ENCODE measurements at places on chromosomes 3 and 15.

DNA sequence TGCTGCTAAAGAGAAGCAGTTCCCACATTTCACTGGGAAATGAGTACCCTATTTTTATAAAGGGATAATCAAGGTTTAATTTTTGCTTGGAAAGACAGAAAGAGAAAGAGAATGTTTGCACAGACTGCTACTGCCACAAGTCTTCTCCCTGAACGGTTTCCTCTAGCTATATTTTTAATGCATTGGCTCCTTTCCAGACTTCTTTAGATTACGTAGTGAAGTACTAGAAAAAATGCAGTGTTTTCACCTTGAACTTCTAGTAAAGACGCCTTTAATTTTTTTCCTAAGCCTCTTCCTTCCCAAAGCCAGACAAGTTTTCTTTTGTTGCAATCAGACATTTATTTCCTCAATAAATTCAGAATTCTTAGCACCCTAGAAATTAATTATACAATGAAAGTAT, 248.3 kb upstream of the CCDC54 start:
- DNase-seq: no peak

DNA sequence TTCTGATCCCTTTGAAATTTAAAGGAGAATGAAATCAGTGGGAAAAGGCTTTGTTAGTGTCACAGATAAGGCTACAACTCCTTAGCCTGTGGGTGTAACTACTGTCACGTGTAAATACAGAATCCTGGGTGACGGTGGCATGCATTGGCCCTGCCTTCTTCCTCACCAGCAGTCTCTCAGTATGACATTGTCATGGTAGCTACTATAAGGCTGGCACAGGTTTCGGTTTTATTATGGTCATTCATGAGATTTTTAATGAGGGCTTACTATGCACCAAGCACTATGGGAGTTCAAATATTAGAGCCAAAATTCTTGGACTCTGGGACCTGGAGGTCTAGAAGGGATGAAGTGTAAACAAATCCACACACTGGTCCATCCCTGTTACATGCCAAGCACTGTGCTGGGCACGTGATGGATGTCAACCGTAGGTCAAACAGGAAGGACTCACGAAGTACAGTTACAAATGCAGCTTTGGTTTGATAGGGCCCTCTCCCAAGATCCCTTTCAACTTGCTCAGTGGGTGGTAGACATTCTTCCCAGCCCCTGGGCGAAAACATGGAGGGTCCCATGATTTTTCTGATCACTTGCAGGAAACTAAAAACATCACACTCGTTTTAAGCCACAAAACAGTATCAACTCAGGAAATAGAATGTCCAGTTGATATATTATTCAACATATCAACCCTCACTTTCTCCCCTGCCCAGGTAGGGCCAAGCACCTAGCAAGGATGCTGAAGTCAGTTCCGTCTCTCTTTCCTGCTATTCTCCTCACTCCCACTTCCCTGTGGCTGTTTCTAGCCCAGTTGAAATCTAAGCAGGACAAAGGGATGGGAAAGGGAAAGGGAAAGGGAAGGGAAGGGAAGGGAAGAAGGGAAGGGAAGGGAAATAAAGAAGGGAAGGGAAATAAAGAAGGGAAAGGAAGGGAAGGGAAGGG, 25.3 kb downstream of the BFSP2 start:
- DNase-seq: no peak

DNA sequence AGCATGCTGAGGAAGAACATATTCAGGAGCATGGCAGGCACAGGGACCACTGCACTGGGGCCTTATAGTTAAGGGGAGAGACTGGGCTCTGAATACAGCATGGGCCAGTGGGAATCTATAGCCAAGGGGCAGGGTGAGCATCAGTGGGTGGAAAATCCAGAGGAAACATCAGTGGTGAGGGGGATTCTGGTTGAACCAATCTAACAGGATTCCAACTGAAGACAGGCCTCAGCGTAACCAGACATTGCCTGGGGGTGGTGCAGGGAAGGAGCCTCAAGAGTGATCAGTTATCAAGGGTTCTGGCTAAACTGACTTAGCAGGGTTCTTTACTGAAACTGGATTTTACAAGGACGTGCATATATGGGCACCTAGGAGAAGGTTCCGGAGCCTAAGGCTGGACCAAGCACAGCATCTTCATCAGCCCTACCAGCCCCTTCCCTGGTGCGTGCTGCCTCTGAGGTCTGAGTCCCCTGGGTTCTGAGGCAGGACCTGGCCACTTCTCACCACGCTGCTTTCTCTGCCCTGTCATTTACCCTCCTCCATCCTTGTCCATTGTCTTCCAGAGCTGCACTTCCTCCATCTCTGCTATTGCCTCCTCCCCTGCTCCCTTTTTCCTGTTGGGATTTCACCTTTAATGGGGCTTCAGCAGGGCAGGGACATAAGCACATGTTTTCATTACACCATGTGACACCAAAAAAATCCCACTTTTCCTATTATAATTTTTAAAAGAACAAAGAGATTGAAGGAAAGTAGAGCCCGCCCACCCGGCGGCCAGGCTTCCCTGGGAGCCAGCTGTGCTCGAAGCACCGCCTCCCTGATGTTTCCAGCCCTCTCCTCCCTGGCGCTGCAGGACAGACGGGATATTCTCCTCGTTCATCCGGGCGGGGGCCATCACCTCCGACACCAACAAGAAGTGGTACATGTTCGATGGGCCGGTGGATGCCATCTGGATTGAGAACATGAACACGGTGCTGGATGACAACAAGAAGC, 52.1 kb downstream of the DNAH1 start:
- DNase-seq: no peak

DNA sequence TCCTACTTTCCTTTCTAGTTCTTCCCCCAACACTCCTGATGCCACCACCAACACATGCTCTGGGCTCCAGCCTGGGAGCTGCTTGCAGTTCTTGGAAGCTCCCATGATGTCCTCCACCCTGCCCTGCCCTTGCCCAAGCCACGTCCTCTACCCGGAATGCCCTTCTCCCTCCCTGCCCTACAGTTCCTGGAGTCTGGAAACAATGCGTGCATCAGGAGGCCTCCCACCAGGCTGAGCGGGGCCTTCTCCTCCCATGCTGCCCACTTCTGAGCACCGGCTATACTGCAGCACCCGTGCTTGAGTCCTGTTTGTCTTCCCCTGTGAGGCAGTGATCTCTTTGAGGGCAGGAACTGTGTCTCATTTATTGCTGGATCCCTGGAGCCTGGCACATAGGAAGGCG, 44.6 kb downstream of the DGKG start:
- no peak for DNase-seq

- no peak for DNase-seq
Measured at GRCh38 chr15:88898736-88899135, 3.4 kb upstream of the HAPLN3 start.

- DNase-seq: no peak
Measured at GRCh38 chr3:73784686-73785392, 160.1 kb upstream of the PDZRN3 start.

- DNase-seq: no peak
Measured at GRCh38 chr3:138113326-138113725, 2.1 kb downstream of the DZIP1L start.

- no peak for DNase-seq
Measured at GRCh38 chr3:120153294-120153693, 59.0 kb upstream of the GSK3B start.

- DNase-seq: no peak
Measured at GRCh38 chr3:150293401-150294001, 114.6 kb upstream of the TSC22D2 start.

GRCh38 chr3:148643389-148643840, 54.3 kb upstream of the AGTR1 start:
- DNase-seq: no peak

DNA sequence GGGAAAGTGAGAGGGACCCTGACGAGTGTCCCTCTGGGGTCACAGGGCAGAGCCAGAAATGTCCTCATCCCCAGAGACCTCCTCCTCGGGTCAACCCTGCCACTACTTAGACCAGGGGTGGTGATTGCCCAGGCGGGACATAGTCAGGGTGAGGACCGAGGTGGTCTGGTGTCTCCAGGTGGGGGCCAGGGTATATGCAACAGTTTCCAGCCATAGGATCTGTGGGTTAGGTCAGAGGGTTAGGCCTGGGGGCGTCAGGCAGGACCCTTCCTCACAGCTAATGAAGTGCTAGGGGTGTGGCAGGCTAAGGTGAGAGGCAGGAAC, 22.3 kb upstream of the FBLN2 start:
- no peak for DNase-seq

GRCh38 chr15:91150502-91151160, 50.6 kb downstream of the SV2B start:
- no peak for DNase-seq

DNA sequence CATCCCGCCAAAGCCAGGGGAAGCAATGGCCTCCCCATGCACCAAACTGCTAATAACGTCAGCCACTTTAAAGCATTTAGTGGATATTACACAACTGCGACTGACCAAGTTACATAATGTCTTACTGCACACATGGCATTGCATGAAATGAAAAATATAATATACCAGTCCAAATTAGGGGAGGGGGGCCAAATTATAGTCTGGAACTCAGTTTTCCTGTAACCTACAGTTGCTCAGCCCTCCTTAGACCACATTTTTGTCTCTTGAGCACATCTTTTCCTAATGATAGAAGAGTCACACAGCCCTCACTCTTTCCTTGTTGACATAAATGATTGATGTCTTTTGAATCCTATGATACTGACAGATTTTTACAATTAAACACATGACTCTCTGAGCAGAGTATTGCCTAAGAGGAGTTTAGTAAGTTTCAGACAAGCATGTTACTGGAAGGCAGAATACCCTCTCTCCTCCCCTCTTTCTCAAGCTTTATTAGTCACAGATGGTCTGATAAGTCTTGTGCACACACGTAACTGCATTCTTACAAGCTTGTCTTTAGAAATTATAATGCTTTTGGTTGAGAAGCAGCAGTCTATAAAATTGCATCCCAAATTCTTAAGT, 1.1 kb upstream of the PLD1 start:
- DNase-seq: no peak

DNA sequence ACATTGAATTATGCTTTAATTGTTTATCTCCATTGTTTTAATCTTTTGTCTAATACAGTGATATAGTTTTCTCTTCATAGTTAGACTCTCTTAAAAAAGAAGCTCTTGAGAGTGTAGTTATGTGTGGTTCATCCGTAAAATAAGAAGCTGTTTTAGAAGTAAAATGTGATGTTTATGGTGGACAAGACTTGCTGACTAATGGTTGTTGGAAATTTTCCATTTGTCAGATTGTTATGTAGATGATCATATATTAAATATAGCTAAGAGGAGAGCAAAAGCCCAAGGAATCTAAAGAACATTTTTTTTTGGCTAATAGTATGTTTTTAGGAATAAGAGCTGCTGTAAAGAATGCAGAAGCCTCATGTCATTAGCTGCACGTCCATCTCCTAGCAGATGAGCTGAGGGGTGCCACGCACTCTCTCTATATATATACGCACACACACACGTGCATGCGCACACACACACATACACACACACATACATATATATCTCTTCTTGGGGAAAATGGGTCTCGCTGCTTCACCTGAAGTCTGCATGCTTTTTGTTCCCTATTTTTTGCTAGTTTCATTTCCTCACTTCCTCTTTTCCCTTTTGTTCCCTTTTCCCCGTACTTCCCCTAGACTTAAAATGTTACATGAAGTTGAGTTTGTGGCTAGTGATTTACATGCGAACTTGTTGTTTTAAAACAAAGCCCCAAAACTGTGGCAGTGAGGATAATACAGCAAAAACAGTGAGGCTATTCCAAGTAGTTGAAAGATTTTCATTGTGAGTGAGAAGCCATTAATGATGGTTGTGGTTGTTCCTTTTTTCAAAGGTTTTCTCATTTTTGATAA, 107.8 kb downstream of the MBNL1 start:
- DNase-seq: no peak

GRCh38 chr3:52088445-52089367, 32.3 kb upstream of the DUSP7 start:
- DNase-seq: no peak

DNA sequence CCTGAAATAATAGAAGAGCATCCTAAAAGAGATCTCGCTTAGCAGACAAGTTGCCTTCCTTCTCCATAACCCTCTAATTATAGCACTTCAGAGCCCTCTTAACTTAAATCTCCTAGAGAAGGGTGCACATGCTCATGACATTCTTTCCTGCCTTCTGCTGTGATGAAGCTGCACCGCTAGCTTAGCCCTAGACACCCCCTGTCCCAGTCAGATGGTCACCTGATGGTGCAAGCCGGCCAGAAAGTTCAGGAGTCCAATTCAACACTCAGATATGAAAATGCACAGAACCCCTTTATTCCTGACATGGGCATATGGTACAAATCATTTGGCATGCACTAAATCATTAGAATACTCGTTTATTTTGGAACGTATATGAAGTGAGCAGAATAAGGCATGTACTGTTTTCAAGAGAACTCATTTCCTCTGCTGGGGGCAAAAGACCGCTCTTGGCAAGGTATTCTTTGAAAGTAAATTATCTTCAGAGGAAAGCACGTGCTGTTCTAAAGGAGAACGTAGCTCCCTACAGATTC, 420.4 kb upstream of the PROK2 start:
- DNase-seq: no peak

GRCh38 chr3:13303410-13303809, 116.7 kb downstream of the NUP210 start:
- DNase-seq: no peak

- no peak for DNase-seq
Measured at GRCh38 chr3:20669675-20670074, 483.7 kb upstream of the SGO1 start.

- no peak for DNase-seq
Measured at GRCh38 chr3:62090066-62090465, 283.3 kb downstream of the FEZF2 start.

- no peak for DNase-seq
Measured at GRCh38 chr15:31468911-31469785, 142.5 kb downstream of the KLF13 start.

- no peak for DNase-seq
Measured at GRCh38 chr3:10523561-10523960, 18.2 kb upstream of the ATP2B2 start.

DNA sequence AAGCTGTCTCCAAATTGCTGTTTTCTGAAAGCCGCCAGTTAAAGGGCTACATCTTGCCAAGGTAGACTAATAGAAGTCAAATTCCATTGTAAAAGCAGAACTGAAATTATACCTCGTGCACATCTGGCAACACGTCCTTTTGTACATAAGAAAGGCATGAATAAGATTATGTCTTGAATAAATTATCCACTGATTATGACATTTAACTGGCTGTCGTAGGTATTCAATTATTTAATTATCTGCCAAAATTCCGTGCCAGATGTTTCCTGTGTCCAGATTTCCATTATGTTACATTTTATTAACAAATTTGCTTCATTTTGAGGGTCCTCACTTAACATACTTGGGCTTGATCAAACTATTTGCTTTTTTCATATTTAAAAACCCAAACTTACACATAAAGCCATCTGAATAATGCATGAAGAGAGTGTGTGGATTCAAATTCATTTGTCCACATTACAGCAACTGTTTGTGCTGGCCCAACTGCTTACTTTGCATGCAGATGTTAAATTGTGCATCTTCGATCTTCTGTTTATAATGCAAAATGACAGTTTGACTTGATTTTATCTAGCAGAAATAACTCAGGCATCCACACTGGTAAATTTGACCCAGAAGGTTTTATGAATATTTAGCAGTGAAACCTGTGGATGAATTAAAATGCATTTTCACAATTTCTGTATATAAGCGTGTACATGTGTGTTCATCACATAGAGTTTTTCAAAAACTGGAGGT, 701.5 kb downstream of the ZNF385D start:
- DNase-seq: no peak
